ENCODE measurements at places on chromosomes 13 and 19. TPM values are rescaled to one million over a fixed set of nuclear protein-coding genes. Genes with fewer than 3 reads are reported as not detected.

The TNNT1 gene
- total RNA-seq = 4.3 TPM

The TRPC4 gene
- 0.56 TPM for total RNA-seq

The CLDND2 gene
- total RNA-seq = not detected

The ZNF223 gene
- total RNA-seq = 3.2 TPM

The SBNO2 gene
- 208 TPM for total RNA-seq

The NOVA2 gene
- 5.8 TPM for total RNA-seq

The ATP4B gene
- not detected for total RNA-seq

The SBK3 gene
- 0.36 TPM for total RNA-seq

The SOHLH2 gene
- total RNA-seq = not detected

The ZNF99 gene
- not detected for total RNA-seq

The KIR3DL2 gene
- 0.38 TPM for total RNA-seq

DNA sequence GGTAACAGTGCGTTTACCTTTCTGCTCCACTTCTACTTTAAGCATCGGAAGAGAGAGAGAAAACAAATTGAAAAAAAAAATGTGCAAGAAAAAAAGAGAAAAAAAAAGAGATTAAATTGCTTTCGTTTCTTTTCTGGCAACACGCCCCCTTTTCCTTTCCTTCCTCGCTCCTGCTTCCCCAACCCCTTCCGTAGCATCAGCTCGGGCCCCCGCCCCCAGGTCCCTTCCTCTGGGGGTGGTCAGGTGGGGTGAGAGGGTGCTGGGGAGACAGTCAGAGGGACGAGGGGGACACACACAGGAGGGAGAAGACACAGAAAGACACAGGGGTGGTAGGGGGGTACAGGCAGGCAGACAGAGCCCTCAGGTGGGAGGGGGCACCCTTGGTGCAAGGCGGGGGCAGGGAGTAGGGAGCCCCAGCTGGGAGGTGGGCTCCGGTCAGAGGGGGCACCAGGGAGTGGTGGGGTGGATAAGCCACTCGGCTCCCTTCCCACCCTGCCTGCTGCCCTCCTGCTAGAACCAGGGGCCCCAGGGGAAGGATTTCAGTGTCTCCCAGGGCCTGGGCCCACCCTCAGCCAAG, 30.7 kb upstream of the ASF1B start:
- no peak for DNase-seq

DNA sequence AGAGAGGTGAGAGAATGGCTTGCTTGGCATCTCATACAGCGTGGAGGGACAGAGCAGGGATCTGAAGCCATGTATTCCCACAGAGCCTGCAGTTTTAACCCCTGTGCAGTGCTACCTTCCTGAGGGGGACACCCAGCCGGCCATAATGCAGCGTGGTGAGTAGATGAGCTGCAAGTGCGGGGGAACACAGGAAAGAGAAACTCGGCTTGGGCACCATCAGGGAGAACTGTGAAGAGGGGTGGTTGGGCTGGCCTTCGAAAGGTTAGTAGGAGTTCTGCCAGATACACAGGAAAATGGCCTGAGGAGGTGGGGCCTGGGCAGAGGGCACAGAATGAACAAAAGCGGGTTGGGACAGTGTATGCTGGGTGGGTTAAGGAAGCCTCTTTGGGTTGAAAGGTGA, 88.3 kb downstream of the SIPA1L3 start:
- DNase-seq = no peak

DNA sequence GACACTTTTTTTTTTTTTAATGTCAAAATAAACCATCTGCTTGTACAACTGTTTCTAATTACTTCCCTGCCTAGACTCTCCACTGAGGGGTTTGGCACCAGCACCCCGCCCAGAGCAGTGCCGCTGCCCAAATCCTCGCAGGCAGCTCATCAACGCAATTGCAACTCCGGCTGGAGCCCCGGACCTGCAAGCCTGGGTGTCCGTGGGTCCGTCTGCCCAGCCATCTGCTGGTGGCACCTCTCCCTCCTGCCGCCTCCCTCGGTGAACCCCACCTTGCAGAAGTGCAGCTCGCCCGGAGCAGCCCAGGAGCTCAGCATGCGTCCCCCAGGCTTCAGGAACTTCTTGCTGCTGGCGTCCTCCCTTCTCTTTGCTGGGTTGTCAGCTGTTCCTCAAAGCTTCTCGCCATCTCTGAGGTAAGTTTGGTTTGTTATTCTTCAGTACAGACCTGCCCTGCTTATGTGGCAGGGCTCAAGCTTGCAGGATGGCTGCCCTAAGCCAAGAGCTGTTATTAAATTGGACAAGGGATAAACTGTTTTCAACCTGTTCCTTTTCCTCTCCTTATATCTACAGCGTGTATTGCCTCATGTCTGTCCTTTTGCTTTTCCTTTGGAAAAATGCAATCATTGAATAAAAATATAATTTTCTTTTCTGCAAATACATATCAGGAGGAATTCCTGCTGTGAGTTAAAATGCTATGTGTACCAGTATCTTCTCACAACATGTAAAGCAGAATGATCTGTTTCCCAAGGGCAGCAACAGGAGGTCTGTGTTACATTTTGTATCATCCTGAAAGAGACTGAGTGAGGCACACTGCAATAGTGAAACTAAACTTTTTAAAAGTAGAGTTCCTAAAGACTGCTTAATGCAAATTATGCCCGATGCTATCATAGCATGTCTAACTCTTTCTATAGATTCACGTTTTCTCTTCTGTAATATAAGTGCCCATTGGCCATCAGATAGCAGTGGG, at the start of gene ITGBL1:
ITGBL1 (plus strand) TSS at position 157 of the 967 bp plus-strand sequence; CDS start at position 316, 159 bp downstream.
- DNase-seq = no peak

DNA sequence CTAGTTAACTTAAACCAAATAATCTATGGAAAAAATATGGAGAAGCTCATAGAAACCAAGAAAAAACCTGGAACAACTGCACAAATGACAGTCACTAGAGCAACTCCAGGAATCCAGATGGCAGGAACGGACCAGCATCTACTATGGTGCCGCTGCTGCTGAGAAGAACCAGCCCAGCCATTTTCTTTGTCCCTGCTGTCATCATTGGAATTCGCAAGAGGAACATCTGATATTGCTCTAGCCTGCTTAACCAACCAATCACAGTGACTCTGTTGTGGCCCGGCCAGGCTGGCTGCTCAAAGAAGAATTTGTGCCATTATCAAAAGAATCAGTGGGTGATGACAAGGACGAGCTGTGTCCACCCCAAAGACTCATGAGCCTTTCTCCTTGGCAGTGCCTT, 33.1 kb upstream of the CEBPA start:
- DNase-seq = no peak

GRCh38 chr13:27487776-27488175, 37.4 kb upstream of the MTIF3 start:
- DNase-seq = no peak

GRCh38 chr13:31042481-31043165, 110.2 kb downstream of the TEX26 start:
- no peak for DNase-seq

GRCh38 chr13:41007744-41008128, 11.4 kb downstream of the ELF1 start:
- no peak for DNase-seq

- DNase-seq = peak; percentile 92
Measured at GRCh38 chr19:40570313-40571004, 6.2 kb upstream of the SHKBP1 start.

GRCh38 chr13:39402221-39402970, 200.6 kb downstream of the LHFPL6 start:
- no peak for DNase-seq

- no peak for DNase-seq
Measured at GRCh38 chr13:43846496-43847158, 32.9 kb downstream of the CCDC122 start.

DNA sequence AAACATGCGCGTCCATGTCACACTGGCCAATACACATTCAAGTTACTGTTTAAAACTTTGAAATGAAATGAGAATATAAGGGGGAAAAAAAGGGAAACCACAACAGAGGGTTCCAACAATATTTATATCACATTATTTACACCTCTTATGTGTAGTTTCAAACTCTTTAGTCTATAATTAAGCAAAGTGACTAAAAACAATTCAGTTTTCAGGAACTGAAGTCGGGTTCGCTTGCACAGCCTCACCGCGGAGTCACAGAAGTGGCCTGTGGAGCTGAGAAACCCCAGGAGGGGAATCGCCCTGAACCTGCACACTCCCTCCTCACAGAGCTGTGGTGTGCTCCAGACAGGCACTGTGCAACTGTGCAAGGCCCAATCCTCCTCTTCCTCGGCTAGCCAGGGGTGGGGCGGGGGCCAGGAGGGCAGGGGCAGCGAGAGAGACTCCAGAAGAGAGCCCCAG, 75.9 kb downstream of the STK24 start:
- no peak for DNase-seq

DNA sequence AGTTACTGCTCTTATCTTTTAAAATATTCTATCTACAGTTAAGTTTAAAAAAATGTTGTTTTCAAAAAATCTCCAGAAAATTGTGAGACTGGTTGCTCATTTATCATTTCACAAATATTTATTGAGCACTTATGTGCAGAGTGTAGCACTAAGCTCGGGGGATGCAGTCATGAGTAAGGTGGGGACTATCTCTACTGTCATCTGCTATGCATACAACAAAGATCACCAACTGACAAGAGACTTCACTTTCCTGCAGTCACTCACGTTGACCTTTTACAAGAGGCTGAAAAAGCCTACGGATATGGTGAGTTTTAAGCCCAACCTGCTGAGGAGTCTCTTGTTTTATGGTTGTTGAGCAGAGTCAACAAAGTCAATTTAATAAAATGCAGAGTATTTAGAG, 392.5 kb downstream of the KLF12 start:
- no peak for DNase-seq

- no peak for DNase-seq
Measured at GRCh38 chr19:19480688-19481087, 34.7 kb downstream of the TSSK6 start.

DNA sequence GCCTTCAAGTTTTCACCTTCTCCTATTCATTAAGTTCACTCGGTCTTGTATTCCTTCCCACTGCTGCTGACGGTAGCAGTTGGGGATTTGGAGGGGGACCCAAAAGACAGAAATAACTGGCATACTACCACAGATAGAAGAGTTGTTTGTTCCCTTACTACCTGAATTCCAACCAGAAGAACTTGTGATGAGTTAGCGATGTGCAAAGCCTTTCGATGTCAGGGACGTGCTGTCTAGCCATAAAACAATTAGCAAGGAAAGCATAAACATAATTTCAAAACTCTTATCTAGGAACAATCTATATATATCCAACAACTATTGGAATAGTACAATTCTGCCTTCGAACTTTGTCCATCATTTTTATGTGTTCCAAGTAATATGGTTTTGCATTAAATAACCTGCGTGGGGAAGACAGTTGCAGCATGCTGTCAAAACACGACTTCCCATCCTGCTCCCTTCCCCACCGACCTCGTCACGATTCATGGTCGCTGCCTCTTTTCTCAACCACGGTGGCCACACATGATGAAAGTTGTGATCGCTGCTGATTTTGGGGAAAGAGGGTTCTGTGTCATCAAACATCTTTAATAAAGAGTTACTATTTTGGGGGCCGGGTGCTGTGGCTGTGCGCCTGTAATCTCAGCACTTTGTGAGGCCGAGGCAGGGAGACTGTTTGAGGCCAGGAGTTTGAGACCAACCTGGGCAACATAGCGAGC, 3.8 kb upstream of the SLC7A9 start:
- no peak for DNase-seq

DNA sequence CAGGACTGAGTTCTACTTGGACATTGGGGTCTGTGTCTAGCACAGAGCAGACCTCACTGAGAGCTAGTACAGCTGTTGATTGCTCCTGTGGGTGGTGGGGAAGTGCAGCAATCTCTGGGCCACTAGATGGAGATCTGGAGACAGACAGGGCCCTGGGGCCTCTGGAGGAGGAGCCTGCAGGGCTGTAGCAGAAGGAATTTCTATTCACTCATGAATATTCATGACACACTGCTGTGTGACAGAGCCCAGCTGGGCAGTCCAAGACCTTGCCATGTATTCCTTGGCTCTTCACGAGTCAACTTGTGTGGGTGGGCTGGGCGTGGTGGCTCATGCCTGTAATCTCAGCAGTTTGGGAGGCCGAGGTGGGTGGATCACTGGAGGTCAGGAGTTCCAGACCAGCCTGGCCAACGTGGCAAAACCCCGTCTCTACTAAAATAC, 37.5 kb downstream of the SUGP2 start:
- DNase-seq = no peak

DNA sequence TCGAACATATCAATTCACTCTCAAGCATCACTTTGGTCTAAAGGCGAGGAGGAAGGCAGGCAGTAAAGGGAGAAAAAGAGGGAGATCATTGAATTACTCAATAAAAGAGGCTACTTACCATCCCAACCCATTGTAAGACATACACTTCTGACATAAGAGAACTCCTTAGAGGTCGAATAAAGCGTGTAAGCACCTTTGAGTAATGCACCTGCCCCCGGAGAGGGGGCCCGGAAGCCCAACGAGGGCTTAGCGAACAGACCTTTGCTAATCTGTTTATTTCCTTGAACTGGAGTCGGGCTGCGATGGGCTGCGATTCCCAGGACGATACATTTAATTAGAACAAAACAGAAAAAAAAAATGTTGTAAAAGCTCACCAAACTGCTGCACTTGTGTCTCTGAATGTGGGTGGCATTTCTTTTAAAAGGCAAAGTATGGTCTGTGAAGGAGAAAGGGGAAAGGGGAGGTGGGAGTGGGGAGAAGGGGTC, 3.0 kb downstream of the ZC3H4 start:
- no peak for DNase-seq

GRCh38 chr19:17671906-17672305, 16.2 kb downstream of the UNC13A start:
- DNase-seq = no peak

DNA sequence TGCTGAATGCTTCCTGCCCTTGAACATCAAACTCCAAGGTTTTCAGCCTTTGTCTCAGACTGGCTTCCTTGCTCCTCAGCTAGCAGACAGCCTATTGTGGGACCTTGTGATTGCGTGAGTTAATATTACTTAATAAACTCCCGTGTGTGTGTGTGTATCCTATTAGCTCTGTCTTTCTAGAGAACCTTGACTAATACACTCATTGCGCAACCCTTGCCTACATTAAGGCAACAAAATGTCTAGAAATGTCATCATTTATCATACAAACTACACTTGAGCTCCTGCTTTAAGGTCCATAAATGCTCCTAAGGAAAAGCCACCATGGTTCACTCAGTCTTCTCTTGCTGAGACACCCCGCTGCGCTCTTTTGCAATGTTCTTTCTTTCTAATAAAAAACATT, 2861.0 kb downstream of the PCDH9 start:
- no peak for DNase-seq

DNA sequence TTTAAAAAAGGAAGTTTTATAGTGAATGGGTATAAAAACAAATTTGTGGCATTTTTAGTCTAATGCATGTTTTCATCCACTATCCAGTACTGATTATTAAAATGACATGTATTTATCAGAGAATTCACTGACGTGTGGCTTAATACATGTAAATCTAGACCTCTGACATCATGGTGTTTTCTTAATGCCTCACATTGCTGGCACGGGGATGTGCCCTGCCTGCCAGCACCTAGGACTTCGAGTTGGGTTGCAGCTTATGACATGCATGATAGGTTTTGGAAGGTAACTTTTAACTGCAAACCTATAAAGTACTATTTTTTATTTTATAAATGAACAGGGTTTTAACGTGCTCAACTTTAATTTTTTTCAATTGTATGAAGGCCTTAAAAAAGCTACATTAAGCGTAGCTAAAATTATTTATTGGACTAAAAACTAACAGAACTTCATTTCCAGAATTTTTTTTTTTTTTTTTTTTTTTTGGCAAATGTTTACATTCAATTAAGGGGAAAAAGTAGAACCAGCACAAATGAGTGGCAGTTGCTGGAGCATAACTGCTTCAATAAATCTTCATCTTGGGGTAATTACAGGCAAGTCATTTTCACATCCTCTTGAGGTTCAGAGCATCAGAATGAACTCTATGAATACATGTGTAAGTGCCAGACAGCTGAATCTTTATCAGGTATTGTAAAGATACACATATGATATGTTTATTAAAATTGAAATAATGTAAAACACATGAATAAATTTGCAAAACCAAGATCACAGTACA, 16.3 kb downstream of the METTL21C start:
- no peak for DNase-seq

GRCh38 chr13:100392709-100393630, 195.6 kb downstream of the GGACT start:
- peak; percentile 84 for DNase-seq

Data from omental fat pad (tissue), 4 donors.